ENCODE measurements at places on chromosomes 7 and 10.

- no peak for DNase-seq
Observed at GRCh38 chr10:14728346-14728745, 46.4 kb downstream of the FAM107B start.

DNA sequence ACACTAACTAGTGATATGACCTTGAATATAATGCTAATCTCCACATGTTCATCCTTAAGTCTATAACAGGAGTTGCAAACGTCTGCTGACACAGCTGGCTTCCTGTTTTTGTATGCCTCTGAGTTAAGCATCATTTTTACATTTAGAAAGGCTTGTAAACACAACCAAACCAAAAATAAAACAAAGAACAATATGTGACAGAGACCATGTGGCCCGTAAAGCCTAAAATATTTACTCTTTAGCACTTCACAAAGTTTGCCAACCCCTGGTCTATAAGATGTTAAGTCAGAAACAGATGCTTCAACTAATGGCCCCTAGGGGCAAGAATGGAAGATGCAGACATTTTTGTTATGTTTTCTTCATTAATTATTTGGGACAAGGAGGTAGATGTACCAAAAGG, 109.3 kb downstream of the CPEB3 start:
- DNase-seq = no peak

DNA sequence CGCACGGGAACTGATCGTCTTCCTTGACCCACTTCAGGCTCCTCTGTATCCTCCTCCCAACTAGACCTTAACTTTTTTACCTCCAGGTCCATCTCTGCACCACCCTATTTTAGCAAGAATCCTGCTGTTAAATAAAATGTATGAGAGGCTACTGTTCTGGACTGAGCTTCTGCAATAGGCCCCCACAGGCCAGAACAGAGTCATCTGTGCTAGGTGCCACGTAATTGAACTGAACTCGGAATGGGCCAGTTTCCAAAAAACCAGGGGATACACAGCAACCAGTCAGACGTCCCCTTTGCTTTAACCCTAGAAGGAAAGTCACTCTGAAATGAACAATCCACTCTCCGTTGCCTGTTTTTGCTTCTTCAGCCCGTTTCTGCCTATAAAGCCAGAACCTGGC, 71.3 kb downstream of the CHST15 start:
- no peak for DNase-seq

DNA sequence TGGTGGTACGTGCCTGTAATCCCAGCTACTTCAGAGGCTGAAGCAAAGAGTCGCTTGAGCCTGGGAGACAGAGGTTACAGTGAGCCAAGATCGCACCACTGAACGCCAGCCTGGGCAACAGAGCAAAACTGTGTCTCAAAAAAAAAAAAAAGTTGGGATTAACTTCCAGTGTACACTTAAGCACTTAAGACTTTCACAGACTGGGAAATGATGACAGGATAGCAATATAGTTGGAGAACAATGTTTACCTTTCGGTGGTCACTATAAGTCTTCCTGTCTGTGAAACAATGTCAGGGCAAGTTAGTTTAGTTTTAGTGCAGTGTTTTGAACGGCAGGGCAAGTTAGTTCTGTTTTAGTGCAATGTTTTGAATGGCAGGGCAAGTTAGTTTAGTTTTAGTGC, 130.2 kb downstream of the TPST1 start:
- no peak for DNase-seq

- DNase-seq = no peak
Observed at GRCh38 chr7:122682815-122683550, 15.9 kb downstream of the RNF133 start.

GRCh38 chr7:120320218-120320961, 47.4 kb downstream of the KCND2 start:
- no peak for DNase-seq

DNA sequence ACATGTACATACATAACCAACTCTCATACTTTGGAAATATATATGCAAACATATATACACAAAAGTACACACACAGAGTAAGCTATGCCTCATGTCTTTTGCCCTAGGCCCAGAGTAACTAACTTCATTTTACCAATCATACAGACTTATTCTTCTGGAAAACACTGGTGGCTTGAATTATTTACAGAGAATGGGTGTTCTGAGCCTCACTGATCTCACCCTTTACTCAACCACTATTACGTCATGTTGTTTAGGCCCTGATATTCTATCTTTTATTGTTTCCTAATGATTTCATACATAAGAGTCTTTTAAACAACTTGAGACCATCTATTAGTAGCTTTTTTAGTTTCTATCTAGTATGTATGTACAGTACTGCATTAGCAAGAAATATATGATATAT, 43.0 kb downstream of the ANK3 start:
- DNase-seq = no peak

- DNase-seq = no peak
Observed at GRCh38 chr10:44051091-44051490, 333.8 kb downstream of the CXCL12 start.

DNA sequence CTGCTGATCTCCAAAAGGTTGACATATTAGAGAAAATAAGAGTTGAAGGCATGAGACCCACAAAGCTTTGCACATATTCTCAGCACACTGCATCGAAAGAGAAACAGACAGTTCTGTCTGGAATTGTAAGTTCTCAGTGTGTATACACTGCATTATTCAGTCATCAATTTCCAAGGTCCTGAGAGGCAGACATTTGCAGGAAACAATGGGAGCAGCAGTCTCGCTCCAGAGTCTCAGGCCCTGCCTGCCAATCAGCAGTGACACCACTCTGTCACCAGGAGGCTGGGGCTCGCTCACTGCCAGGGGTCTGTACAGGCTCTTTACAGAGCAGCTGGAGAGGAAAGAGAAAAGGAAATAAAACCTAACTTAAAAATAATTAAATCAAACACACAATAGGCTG, 36.3 kb downstream of the JAZF1 start:
- no peak for DNase-seq

DNA sequence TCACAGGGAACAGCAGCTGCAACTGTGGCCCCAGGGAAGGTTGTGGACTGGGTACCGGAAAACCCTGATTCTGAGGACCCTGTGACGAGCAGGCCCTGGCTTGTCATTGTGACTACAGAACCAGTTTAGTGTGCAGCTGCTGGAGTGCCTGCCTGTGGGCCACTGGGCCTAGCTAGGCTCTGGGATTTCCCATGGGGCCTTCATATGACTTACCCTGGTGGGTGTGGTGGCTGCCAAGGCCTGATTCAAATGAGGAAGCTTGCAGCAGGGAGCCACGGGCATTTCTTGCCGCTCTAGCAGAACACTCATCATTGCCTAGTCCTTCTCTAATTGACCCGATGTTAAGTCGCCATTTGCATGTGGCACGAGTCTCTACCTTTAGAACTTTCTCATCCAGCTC, 14.7 kb upstream of the CAMK2G start:
- no peak for DNase-seq

- no peak for DNase-seq
Observed at GRCh38 chr10:28302012-28302637, 739 bp downstream of the MPP7 start.

- no peak for DNase-seq
Observed at GRCh38 chr7:13551503-13551902, 438.0 kb downstream of the ETV1 start.

DNA sequence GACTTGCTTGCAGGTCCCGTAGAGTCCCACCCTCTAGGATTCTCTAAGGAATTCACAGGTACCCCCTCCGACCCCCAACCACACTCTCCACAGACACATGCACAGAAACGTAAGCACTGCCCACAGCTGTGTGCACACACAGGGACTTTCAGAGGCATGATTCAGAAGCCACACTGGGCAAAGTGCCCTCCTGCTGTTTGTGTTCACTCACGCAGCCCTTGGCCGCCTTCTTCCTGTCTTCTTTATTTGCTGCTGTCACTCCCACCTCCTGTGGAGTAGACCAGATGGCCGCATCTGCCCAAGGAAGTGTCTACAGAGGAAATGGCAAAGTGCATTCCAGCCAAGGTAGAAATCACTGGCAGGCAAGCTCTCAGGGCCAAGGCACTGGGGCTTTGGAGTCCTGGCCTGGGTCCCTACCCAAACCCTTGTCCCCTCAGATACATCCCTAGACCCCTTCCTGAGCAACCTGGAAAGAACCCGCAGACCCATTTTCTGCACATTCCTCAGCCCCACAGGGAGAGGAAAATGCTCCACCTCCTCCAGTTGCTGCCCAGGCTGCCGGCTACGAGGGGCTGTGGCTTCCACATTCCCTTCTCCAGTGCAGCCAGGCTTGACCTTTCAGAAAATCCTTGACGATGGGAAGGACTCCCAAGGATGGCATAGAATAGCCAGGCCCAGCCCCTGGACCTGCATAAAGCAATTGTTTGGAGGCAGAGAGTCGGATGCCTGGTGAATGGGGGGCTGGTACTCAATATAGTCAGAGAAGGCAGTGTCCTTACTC, 21.6 kb upstream of the GIMAP8 start:
- DNase-seq = no peak

- no peak for DNase-seq
Observed at GRCh38 chr10:11095374-11095801, 77.7 kb downstream of the CELF2 start.

GRCh38 chr10:125137601-125138438, 22.5 kb downstream of the CTBP2 start:
- no peak for DNase-seq

DNA sequence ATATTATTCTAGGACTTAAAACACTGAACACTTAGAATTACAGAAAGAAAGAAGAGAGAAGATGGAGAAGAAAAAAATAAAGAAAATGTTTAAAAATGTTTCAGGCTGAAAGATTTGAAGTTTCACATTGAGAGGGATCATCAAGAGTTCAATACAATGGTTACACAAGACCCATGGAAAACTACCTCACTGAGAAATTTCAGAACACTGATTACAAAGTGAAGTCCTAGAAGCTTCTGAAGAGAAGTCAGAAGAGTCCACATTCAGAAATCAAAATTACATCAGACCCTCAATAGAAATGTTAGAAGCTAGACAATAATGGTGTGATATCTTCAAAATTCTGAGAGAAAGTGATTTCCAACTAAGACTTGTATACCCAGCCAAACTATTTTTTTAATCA, 196.1 kb downstream of the MACC1 start:
- DNase-seq = no peak

Data from cortex of kidney (tissue), 1 donor.